ENCODE measurements at places on chromosomes 12 and 14. TPM values are rescaled to one million over a fixed set of nuclear protein-coding genes. Genes with fewer than 3 reads are reported as not detected.

- no peak overlapping the region for H3K27ac ChIP-seq
- H3K4me1 ChIP-seq, result no peaks in the 10 kb centered on the region
- no peak overlapping the region for H3K4me3 ChIP-seq
- no peaks in the 10 kb centered on the region for H3K27me3 ChIP-seq
- no peaks in the 10 kb centered on the region for H3K36me3 ChIP-seq
These were observed 108.2 kb upstream of the GPHB5 start for GRCh38 chr14:63426838-63427352.

- no peaks in the 10 kb centered on the region for H3K4me1 ChIP-seq
- no peak for DNase-seq
- no peak overlapping the region for H3K4me3 ChIP-seq
- no peak overlapping the region for H3K27ac ChIP-seq
- no peaks in the 10 kb centered on the region for H3K27me3 ChIP-seq
These were observed 225.8 kb downstream of the CCDC59 start for GRCh38 chr12:82132390-82132789.

DNA sequence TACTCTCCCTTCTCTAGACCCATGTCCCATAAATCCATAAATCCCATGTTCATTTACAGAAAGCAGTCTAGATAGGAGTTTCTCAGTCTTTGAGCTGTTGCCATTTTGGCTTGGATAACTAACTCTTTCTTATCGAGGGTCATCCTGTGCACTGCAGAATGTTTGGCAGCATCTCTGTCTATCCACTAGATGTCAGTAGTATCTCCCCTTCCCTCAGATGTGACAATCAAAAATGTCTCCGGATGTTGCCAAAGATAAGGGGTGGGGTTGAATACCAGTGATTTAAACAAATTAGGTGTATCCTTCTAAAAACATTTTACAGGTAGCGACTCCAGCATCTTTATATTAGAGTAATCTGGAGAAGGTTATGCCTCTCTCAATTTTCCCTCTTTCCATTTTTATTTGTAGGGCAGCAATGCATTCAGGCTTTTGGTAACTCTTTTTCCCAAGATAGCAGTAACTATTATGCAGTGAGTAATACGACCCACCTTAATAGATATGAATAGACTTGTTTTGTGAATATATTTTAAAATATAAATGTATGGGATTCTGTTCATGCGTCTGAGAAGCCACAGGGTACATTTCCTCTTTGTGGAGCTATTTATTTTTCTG lies 100.7 kb downstream of the LRRK2 start:
- no peaks in the 10 kb centered on the region for H3K4me1 ChIP-seq
- no peak overlapping the region for H3K4me3 ChIP-seq
- no peak for DNase-seq
- peaks cover 5% of the 10 kb centered on the region for H3K36me3 ChIP-seq
- H3K27ac ChIP-seq, result no peak overlapping the region

DNA sequence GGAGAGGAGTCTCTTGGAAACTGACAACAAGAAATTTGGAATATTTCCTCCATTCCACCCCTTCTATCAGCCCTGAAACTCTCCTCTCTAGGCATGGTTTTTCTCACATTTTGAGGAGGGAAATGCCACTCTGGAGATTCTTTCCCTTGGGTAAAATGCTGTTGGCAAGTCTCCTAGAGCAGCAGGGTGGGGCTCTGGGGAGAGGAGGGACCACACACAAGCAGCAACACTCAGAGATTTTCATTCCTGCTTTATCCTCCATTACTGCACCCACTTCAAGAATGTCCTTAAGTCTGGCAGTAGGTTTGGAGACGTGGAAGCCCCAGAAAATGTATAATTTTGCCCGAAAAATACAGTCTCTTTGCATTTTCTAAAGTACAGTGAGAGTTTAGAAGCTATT lies 130.8 kb upstream of the FLRT2 start:
- no peak overlapping the region for H3K4me3 ChIP-seq
- no peaks in the 10 kb centered on the region for H3K27me3 ChIP-seq
- H3K27ac ChIP-seq, result no peak overlapping the region

MAP1LC3B2 gene
- total RNA-seq, result 8.5 TPM
